ENCODE measurements at places on chromosomes 11 and 22.

DNA sequence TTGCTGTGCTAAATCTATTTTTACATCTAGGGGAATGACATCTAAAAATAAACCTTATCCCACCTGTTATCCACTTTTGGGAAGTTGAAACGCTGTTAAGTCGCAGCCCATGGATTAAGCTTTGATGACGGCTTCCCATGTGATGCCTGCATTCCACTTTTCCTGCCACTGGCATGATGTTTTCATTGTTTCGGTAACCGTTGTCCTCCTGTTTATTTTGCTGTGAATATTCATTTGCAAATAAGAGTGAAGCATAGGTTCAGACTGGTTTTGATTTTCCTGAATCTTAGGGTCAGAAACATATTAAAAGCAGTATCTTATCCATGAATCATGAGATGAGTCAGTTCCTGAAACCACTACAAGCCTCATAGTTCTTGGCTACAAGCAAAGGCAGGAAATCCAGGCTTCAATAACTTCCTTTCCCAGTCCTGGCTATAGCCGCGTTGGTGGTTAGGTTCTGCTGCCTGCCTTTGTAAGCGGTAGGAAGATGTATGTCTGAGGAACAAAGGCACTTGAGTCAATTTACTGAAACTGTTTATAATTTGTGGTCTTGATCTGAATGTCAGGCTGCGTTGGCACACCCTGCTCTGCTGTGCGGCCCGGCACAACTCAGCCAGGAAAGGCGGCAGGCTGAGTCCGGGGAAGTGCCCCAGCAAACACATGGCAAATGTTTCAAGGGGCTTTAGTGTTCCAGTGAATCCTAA lies 19.4 kb downstream of the TEAD1 start:
- no peak for DNase-seq

DNA sequence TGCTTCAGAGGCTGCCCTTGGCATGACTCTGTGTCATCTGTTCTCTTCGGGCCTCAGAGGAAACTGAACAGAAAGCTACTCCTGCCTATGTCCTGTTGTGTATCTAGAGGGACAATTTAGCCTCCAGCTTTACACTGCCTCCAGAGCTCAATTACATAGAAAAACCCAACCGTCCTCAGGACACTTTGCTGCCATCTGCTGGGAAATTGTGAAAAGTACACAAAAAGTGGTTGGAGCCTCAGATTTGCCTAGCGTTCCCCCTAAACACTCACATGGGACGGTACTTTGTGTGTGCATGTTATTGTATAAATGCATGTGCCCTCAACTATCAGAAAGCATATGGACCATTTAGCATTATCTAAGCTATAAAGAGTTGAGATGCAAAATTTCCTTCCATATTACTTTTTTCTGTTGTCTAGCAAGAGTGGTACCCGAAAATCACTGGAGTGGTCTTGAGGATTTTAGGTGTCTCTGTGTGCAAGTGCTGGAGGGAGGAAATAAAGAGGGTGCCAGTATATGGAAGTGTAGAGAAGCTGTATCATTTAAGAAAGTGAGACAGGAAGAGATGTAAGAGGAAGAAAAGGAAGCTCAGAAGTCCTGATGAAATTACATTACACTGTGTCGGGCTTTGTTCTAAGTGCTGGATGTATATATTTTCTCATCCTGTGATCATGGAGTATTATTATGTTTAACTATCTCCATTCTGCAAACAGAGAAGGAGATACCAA lies 8.7 kb upstream of the MS4A4E start:
- no peak for DNase-seq

DNA sequence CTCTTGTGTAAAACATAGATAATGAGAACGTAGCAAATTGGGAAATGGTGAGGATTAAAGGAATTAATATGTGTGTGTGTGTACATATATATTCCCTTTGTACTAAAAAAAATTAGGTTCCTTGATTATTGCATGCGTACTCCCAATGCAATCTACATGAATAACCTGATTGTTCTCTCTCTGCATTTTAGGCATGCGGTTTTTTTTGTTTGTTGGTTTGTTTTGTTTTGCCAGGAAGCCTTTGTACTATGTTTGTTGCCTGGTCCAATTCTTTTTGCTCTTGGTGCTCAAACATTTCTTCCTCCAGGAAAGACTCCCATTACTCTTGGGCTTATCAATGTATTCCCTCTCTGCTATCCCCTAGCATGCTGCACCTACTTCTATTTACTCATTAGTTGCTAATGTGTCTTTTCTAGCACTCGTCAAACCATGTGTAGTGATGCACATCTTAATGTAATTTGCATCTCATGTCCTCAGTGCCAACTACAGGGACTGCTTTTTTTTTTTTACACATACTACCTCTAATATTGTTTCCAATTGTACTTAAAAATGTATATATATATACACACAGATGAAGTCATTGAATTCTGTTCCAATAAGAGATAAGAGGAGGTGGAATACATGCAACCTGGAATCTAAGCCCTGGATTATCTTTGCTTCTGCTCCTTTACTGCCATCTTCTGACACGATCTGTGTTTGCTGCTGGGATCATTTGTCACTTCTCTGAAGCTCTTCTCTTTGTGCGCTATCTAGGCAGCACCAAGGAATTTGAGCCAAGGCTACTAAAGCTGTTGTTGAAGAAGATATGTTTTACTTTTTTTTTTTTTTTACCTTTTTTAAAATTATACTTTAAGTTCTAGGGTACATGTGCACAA lies 197.2 kb upstream of the ANO3 start:
- no peak for DNase-seq

DNA sequence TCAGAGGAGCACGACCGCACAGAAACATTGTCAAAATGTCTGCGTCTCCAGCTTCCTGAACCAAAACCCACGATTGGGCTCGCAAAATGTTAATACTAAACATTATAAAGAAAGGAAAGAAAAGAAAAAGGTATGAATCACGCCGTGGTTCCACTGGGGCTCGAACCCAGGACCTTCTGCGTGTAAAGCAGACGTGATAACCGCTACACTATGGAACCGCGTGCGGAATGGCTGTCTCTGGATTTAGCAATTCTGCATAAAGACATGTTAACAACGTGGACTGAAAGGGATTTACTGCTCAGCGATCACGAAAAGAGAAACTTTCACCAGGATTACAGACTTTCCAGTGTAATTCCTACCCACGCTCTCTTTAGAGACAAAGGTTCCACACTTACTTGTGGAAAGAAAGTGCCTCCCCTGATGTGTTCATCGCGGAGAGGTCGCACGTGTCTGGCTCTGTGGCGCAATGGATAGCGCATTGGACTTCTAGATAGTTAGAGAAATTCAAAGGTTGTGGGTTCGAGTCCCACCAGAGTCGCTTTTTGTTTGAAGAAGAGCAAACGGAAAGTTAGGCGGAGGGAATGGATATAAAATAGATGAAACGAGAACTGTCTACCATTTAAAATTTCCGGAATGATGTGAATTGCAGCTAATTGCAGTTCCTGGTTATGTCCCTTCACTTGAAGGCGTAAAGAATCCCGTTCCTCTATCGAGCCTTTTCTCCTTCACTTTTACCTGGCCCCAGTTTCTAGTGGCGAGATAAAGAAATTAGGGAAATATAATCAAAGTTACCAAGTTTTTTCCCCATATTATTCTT lies 39.7 kb downstream of the OR4D9 start:
- DNase-seq: peak; percentile 78

DNA sequence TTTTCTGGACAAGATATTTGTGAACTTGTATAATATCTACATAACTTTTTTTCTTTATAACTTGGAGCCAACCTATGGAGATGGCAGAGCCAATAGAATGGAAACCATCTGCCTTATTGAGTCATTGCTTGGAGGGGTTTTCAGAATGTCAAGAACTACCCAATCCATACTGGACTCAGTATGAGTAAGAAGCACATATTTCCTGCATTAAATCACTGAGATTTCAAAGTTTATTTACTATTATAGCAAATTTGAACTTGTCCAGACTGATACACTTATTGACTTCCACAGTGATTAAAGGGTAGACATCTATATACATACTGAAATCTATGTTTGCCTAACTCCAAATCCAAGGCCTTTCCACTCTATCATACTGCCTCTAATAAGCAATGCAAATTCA lies 704.0 kb downstream of the KCNA4 start:
- no peak for DNase-seq

DNA sequence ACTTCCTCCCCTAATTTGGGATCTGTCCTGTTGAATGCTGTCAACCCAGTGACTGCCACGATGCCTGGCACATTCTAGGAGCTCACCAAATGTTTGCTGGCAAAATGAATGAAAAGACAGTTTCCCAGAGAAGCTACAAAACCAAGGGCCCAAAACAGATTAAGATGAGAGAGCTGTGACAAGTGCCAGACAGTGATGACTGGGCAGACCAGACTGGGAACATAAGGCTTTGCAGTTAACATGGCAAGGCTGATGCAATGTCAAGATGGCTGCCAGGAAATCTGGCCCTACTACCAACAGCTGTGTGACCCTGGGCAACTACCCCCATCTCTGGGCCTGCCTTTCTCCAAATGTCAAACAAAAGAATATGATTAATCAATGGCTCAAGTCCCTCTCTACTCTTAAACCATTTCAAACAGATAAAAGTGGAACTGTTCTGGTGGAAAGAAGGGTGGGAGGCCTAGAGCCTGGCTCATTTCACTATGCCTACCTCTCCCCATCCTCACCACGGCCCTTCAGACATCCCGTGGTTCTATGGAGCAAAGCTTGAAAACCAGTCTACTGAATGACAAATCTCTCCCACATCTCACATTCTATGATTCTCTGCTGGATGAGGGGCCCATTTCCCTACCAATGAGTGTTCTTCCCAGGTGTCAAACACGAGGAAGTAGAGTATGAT lies 12.8 kb downstream of the AP1B1 start:
- DNase-seq: no peak

Data from central memory CD8-positive, alpha-beta T cell (primary cell).